ENCODE measurements at places on chromosomes 12 and 14. TPM values are rescaled to one million over a fixed set of nuclear protein-coding genes. Genes with fewer than 3 reads are reported as not detected.

The DNAJC22 gene
- 1.6 TPM for total RNA-seq

The DTD2 gene
- 44.6 TPM for total RNA-seq

The SERPINA9 gene
- total RNA-seq = not detected

The FGD6 gene
- 31.5 TPM for total RNA-seq

The FBXO34 gene
- total RNA-seq = 18.4 TPM

All from kidney epithelial cell (primary cell).